Activated CD8-positive, alpha-beta memory T cell treated with anti-CD3 and anti-CD28 coated beads for 4 hours (primary cell): ENCODE measurements at places on chromosomes 5 and 9.

DNA sequence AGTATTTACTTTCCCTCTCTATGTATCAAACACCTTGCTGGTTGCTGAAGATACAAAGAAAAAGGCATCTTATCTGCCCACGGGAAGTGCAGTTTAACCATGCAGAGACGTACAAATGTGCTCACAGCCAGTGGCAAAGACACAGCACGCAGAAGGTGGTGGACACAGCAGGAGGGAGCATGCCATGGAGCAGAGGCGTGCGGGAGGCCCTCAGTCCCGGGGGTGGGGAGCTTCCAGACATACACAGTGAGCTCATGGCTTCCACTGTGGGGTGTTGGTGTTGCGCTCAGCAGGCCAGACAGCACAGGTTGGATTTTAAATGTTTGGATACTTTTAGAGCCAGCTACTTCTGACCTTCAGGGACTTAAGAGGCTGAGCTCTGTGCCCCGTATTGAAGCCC is 8.8 kb upstream of the BARX1 start:
- no peak for DNase-seq

DNA sequence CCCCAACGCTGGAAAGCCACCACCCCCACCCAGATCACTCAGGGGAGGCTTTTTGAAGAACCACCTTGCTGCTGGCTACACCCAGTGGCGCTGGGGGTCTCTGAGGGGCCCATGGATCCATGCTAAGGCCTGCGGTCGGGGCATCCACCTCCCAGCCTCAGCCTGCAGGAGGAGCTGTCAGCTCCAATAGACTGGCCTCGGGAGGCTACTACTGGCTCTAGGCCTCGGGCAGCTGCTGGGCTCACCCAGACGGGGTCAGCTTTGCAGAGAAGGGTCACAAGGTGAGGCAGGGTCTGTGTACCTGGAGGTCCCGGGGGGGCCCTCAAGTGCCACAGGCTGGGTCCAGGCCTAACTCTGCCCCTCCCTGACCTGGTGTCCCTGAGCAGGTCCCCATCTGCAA is 193.7 kb downstream of the OLFM1 start:
- DNase-seq = no peak

DNA sequence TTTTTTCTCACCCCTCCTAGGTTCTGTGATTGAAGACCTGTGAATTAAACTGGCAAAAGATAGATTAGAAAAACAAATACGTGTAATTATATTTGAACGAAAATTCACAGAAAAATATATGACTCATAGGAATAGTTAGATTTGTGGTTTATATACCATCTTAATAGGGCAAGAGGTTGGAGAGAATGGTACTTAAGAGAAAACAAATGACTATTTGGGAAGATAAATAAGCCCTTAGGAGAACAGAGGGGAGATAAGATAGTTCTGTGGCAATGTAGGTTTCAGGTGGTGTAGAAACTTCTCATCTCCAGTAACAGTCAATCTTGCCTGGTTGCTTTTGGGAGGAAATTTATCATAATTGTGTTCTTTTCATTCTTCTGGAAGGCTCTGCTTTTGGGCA is 122.0 kb downstream of the PRDM9 start:
- no peak for DNase-seq

- DNase-seq = no peak
Measured at GRCh38 chr9:134628354-134628736, 13.3 kb upstream of the COL5A1 start.

DNA sequence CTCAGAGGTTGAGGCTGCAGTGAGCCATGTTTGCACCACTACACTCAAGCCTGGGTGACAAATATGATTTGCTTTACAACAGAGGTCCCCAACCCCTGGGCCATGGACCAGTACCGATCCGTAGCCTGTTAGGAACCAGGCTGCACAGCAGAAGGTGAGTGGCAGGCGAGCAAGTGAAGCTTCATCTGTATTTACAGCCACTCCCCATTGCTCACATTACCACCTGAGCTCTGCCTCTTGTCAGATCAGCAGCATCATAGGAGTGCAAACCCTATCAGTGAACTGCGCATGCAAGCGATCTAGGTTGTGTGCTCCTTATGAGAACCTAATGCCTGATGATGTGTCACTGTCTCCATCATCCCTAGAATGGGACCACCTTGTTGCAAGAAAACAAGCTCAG is 42.5 kb downstream of the SAXO1 start:
- DNase-seq = no peak

DNA sequence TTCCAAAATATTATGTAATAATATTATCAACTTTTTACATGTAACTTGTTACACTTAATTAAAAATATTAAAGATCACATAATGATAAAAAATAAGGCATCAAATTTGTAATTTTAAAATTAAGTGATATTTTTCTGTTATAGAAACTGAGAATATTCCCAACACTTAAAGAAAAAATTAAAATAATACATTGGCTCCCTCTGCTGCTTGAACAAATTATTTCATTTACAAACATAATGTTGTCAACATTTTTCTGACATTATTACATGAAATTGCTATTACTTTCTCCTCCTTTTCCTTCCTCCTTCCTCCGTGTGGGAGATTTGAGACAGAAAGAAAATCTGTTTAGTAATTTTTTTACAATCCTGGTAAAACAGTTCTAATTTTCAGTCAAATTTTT is 42.3 kb downstream of the RNF180 start:
- no peak for DNase-seq

- no peak for DNase-seq
Measured at GRCh38 chr5:64831996-64832395, 63.3 kb downstream of the CWC27 start.

DNA sequence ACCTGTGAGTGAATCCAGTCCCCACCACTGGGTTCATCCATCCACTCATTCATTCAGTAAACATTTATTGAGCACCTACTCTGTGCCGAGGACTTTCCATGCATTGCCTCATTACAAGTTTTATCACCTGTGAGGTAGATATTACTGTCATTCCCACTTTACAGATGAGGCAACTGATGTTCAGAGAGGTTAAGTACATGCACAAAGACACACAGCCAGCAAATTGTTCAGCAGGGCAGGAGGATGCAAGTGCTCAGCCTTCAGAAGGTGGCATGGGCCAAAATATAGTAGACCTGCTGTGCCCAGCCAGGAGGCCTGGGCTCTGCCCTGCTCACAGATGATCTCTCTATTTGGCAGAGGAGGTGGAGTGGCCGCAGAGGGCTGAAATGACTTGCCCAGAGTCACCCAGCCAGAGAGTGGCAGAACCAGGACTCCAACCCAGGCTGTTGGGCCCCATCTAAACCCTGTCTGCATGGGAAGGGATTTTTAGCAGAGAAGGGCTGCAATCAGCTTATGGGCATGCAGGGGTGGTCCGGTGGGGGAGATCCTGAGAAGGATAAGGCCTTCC is 7.6 kb upstream of the NEURL1B start:
- DNase-seq = no peak

- DNase-seq = no peak
Measured at GRCh38 chr9:116555119-116555518, 132.0 kb upstream of the TRIM32 start.
